Activated gamma-delta T cell treated with Interleukin-2 at 50 U/mL for 16 hours (primary cell): ENCODE measurements at places on chromosomes 7 and 10.
A peak's percentile ranks its signal among the peaks of the same experiment; 100 is the strongest.

- no peak for DNase-seq
These were observed 287.3 kb downstream of the SDK1 start for GRCh38 chr7:3588341-3588740.

DNA sequence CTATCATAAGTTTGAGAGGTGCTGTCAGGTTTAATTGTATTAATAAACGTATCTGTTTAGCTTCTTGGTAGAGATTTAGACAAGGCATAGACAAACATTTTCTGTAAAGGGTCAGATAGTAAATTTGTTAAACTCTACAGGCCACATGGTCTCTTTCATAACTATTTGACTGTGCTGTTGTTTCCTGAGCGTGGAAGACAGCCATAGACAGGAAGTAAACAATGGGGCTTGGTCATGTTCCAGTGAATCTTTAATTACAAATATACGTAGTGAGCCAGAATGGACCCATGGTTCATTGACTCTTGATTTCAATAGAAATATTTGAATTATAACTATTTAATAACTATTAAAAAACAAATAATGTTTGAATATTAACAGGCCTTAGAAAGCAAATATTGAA lies 451.1 kb downstream of the SH2D4B start:
- DNase-seq, result no peak

GRCh38 chr7:83575436-83575835 lies 73.5 kb downstream of the SEMA3E start:
- no peak for DNase-seq

DNA sequence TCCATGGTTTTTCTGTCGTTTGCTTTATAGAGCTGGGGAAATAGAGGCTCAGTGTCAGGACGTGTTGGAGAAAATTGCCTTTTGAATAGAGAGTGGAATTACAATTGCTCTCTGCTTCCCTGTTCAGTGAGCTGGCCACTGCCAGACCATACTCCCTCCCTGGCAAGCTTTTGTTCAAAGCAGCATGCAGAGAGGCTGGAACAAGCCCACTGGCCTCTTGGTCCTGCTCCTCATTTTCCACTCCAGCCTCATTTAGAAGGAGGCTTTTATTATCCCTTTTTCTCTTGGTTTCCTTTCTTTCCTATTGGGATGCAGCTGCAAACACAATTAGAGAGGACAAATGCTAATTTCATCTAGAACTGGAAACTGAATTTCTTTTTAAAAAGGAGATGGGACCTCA lies 302.2 kb upstream of the PODXL start:
- DNase-seq, result no peak

DNA sequence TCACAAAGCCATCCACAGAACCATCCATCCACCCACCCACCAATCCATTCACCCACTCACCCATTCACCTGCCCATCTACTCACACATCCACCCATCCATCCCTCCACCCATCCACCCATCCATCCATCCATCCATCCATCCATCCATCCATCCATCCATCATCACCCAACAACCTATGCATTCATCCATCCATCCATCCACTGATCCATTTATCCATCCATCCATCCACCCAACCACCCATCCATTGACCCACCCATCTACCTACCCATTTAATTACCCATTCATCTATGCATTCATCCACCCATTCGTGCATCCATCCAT lies 5.4 kb downstream of the TMEM270 start:
- no peak for DNase-seq

- no peak for DNase-seq
These were observed 20.3 kb upstream of the SAMD8 start for GRCh38 chr10:75091146-75091545.

GRCh38 chr7:154419344-154419743 lies 367.1 kb downstream of the DPP6 start:
- DNase-seq, result no peak

DNA sequence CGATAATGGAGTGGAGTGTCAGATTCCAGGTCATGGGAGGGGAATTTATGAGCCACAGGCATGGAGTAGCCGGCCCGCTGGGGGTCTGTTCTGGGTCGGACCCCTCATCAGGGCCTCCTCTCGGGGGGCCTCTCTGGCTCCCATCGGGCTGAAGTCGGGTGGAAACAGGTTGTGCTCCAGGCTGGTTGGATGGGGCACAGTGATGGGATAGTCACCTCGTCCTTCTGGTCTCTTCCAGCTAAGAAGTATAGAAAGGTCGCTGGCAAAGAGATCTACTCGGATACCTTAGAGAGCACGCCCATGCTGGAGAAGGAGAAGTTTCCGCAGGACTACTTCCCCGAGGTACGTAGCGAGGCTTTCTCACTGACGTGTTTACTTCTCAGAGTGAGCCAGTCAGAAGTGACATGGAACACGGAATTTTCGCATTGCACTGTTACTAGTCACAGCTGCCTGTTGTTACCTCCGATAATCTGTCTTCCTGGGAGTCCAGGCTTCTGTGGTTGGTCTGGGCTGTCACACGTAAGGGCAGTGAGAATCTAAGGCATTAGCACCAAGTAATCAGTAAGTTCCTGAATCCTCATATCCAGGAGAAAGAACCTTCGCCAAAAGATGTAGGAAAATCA lies 88.3 kb downstream of the NKX6-2 start:
- DNase-seq, result no peak

DNA sequence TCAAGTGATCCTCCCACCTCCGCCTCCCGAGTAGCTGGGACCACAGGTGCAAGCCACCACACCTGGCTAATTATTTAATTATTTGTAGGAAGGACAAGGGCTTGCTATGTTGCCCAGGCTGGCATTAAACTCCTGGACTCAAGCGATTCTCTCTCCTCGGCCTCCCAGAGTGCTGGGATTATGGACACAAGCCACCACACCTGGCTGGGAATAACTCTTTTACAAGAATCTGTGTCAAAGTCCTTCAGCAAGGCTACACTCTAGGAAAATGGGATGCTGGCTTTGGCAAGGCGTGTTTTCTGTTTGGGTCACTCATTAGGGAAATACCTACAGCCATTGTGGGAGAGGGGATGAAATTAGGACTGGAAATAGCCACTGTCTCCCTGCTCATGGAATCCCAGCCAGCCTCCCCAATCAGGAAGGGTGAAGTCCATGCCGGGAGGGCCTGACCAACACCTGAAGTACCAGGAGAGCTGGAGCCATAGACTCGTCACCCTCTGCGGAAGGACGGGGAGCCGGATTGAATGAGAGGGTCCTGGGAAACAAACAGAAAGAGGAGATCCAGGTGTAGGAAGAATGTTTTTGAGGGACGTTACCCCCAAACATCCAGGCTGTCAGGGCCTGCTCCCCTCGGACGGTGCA lies 72.2 kb upstream of the MYL10 start:
- no peak for DNase-seq

DNA sequence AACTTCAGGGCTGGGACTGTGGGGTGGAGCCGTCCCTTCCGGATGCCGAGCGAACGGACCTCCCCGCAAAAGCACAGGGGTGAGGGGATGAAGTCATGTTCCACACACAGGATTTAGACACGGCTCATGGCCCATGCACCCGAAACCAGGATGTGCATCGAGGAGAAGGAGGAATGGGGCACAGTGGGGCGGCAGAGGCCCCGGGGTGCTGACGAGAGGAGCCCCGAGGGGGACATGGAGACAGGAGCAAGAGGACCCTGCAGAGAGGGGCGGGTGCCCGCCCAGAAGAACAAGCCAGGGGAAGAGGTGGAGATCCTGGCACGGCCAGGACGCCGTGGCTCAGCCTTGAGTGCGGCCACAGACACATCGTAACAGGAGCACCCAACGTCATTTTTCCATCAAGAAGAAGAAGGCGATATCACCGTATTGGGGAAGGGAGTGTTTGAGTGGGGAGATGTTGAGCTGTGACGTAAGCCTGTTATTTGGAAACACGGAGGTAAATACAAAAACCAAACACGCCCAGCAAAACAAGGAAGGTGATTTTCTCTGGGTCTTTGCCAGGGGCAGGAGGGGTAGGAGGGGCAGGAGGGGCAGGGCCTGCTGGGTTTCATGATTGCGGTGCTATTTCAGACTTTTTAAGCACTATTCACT lies 25.3 kb upstream of the FOXL3 start:
- no peak for DNase-seq

- DNase-seq, result no peak
These were observed 96.9 kb upstream of the RHEB start for GRCh38 chr7:151616443-151617213.

DNA sequence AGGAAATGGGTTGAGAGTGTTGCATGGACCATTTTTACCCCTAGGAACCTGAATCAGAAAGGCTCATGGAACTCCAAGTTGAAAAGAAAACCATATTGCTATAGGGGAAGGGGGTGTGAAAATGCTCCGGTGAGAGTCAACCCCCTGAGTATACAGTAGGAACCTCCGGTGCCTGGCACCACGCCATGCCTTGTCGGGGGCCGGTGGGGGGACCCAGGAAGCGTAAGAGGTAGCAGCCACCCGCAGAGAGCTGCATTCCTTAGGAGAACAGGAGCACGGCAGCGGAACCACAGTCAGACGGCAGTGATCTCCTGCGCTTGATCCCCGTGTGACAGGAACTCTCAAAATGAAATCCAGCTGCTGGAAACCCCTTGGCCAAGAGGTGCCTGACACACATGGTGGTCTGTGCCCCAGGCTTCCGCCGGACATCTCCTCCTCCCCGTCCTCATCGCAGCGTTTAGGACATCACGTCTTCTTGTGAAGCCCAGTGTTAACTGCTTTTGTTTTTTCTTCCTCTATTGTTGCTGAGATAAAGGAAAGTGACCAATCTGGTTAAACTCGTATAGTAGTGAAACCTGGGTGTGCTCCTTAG lies 186.8 kb downstream of the CELF2 start:
- DNase-seq, result peak; percentile 48

DNA sequence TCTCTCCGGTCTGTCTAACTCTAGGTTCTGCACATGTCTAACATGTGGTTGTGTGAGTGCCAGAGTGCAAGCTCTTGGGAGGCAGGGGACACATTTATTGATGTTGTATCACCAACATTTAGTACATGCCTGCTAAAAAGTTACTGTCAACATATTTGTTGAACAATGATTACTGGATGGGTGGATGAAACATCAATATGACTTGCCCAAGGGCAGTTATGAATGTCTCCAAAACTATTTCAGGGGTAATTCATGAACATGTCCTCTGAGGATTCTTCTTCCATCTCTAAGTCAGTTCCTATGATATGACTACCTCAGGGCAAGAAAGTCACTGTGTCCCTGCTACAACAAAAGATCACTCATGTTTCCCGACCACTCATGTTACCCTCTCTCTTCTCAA lies 91.3 kb upstream of the STEAP1B start:
- no peak for DNase-seq

DNA sequence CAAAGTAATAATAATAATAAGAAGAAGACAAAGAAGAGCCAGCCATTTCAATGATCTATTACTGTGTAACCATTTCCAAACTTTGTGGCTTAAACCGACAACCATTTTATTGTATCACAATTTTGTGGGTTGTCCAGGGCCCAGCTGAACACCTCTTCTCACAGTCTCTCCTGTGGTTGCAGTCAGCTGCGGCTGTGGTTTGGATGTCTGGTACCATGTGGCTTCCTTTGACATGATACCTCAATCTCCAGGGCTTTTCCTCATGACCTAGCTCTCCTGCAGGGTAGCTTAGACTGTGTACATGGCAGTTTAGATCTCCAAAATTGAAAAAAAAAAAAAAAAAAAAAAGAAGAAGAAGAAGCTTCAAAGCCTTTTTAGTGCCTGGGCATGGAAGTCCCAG lies 72.6 kb upstream of the NFKB2 start:
- DNase-seq, result peak; percentile 30

GRCh38 chr10:120607710-120608703 lies 151.0 kb downstream of the PLPP4 start:
- no peak for DNase-seq

DNA sequence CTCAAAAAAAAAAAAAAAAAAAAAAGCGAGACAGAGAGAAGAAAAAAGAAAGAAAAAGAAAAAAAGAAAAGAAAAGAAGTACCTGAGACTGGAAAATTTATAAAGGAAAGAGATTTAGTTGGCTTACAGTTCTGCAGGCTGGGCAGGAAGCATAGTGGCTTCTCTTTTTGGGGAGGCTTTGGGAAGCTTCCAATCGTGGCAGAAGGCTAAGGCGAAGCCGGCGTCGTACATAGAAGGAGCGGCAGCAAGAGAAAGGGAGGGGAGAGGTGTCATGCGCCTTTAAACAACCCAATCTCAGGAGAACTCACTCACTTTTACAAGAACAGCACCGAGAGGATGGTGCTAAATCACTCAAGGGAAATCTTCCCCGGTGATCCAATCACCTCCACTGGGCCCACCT lies 272.1 kb upstream of the FOXK1 start:
- DNase-seq, result no peak

- no peak for DNase-seq
These were observed 106.0 kb downstream of the CYTH3 start for GRCh38 chr7:6166443-6166891.

DNA sequence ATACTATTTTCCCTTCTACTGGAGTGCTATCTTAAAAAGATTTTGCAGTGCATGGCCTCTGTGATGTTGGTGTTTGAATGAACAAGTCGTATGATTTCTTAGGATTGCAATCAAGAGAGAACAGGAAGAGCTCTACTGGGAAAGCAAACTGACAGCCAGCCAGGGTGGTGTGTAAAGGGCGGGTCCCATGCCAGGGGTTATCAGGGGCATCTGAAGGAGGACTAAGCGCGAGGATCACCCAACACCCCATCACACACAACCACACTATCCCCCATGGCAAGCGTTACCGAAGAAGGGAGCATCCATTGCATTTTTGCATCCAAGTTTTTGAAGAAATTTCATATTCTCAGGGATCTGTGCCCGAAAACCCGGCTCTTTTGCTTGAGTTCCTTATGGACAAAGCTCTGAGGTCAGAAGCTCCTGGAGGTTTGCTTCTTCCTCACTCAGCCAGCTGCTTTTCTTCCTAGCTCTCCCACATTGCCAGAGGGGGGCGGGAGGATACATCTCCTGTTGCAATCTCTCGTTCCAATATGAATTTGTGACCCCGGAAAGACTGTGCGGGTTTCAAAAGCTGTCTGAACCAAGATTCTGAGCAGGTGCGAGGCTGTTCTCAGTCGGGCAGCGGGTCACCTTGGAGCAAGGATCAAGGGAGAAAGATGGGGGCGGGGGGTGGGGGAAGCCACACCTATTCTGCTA lies 5.2 kb downstream of the NEUROD6 start:
- no peak for DNase-seq

DNA sequence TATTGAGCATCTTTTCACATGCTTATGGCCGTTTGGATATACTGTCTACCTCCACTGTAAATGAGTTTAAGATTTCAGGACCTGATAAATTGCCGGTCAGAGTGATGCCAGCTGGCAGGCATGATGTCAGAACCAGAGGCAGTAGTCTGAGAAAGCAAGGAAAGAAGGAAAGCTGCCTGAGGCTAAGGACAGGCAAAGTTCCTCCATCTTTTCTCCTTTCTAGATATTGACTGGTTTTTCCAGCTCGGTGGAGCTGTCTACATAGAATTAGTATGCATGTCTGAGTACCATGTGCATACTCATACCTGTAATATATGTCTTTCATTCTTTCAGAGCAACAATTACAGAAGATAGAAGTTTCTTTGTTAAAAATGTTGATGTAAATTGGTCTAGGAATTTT lies 52.3 kb downstream of the CDCA7L start:
- no peak for DNase-seq

DNA sequence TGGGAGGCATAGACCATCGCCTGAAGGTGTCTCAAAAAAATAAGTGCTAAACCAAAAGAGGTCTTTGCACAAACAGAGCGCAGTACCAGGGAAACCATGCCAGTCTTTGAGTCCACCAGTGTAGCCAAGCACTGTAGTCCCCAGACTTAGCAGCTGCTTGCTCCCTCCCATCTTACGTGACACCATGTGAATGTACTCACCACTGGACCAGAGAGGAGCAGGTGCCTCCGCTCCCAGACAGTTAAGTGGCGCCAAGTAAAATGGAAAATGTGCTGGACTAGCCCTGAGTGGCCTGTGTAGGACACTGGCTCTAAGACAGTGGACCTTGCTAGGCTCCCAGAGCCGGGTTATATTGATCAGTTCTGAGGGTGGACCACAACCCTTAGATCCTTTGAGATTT lies 47.7 kb upstream of the PLEKHA1 start:
- DNase-seq, result no peak
